Amygdala (tissue), 56 donors: ENCODE measurements at places on chromosomes 4 and X.

DNA sequence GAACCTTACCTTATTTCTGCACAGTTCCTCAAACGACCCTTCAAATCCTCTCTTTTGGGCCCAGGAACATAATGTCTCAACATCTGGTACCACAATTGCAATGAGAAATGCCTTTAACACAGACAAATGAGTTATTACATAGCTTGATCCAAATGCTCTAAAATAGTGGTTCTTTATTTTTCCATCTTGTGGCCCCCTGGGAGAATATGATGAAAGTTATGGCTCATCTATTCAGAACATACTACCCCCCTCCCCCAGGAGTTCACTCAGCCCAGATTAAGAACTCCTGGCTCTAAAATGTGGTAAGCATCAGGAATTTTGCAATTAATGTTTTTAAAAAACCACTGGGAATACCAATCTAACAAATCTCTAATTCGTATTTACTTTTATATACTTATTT is 23.9 kb upstream of the CENPU start:
- no peak for DNase-seq

GRCh38 chrX:24268786-24269185 is 45.1 kb downstream of the SUPT20HL2 start:
- no peak for DNase-seq

DNA sequence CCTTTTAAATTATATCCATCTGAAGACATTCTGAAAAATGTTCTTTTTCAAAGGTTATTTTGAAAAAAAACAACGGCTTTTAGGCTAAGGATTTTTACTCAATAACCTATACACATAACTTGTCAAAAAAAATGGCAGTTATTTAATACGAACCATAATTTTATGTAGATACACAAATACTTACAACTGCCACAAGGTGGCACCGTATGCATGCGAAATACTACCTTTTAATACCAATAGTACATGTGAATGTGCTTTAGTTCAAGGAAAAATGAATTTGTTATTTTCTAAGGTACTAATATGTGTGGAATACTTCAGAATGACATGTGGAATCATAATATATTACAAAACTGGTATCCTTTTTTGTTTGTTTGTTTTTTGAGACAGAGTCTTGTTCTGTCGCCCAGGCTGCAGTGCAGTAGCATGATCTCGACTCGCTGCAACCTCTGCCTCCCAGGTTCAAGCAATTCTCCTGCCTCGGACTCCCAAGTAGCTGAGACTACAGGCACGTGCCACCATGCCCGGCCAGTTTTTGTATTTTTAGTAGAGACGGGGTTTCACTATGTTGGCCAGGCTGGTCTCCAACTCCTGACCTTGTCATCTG is 4.6 kb upstream of the MAD2L1 start:
- DNase-seq: no peak

DNA sequence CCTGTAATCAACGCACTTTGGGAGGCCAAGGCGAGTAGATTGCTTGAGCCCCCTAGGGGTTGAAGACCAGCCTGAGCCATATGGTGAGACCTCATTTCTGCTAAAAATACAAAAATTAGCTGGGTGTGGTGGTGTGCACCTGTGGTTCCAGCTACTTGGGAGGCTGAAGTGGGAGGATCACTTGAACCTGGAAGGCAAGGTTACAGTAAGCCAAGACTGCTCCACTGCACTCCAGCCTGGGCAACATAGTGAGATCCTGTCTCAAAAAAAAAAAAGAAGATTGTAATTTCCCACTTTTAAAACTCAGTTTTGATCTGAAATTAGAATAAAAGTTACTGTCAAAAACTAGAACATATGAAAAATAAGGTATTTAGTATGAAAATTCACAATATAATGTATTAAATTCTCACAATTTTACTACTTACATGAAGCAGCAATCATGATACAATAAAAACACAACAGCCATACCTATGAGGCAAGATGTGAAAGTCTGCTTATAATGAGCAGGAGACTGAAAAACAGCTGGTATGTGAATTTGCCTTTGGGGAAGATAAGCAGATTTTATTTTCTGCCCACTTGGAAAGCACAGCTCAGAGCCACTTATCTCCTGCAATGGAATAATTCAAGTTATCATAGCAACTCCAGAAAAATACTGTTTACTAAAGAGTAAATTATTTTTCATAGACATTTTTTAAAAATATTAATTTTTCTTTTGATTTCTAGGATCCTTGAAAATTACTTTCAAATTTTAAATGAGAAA is 50.6 kb downstream of the ZGRF1 start:
- no peak for DNase-seq

- no peak for DNase-seq
Measured at GRCh38 chr4:32775049-32775448, 2054.9 kb downstream of the PCDH7 start.

GRCh38 chr4:174928174-174928573 is 10.0 kb downstream of the ADAM29 start:
- DNase-seq: no peak

DNA sequence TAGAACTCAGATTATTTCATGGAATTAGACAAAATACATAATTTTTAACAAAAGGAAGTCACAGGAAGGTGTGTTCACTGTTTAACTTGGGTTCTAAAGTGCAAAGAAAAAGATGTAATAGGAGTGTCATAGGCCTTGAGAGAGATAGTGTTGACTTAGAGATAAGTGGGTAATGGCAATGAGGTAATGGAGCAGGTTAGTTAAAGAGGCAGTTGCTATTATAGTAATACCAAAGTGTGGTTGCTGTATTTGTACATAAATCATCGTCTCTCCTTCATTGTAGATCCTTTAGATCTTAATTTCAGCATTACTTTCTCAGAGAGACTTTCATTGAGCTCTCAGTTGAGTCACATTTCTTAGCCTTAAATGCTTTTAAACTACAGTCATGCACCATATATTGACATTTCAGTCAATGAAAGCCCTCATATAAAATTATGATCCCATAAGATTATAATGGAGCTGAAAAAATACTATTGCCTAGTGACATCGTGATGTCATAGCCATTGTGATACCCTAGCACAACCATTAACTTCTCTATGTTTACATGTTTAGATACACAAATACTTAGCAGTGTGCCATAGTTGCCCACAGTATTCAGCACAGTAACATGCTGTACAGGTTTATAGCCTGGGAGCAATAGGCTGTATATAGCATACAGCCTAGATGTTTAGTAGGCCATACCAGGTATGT is 245.4 kb downstream of the ADGRL3 start:
- no peak for DNase-seq

- DNase-seq: no peak
Measured at GRCh38 chr4:136793848-136794247, 738.4 kb downstream of the PCDH18 start.

DNA sequence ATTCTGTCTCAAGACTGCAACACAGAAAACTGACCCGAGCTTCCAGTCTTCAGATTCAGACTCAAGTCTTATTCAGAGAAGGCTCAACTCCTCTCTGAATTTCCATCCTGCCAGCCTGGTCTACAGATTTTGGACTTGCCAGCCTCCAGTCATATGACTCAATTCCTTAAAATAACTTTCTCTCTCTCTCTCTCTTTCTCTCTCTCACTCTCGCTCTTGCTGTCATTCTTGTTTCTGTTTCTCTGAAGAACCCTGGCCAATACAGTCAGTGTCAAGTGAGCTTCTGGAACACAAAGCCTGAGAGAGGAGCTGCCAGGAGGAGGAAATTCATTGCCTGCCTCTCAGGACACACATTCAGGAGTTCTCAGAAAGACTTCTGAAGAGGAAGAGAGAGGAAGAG is 154.9 kb downstream of the PARM1 start:
- DNase-seq: no peak

DNA sequence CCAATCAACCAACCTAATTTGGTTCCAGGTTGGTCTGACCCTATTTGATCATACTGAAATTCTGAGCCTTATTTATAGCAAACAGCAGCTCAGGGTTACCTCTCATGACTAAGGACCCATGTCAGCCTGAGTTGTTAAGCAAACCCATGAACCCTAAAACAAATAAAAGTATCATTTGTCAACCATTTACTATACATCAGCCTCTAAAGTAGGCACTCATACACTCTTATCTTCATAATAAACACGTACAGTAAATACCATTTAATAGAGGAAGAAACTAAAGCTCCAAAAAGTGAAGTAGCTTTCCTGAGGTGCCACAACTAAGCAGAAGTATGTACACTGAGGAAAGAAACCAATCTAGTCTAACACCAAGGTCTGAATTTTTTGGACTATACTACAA is 25.2 kb downstream of the MANBA start:
- DNase-seq: no peak

- no peak for DNase-seq
Measured at GRCh38 chrX:15334561-15334960, 762 bp downstream of the PIGA start.

DNA sequence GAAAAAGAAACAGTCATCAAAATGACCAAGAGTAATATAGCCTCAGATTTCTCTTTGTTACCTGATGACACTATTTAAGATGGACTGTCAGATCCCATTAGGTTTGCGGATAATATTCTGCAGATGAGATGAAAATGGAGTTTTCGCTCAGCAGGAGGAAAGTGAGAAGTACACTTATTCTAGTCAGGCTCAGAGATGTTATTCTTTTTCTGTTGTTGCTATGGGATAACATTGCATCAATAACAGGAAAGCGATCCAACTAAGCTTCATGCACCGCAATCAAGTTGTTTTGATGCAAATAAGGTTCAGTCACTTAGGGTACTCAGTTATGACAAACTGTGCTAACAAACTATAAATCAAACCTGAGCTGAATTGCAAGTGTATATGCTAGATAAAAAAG is 415.0 kb downstream of the CCSER1 start:
- DNase-seq: no peak

DNA sequence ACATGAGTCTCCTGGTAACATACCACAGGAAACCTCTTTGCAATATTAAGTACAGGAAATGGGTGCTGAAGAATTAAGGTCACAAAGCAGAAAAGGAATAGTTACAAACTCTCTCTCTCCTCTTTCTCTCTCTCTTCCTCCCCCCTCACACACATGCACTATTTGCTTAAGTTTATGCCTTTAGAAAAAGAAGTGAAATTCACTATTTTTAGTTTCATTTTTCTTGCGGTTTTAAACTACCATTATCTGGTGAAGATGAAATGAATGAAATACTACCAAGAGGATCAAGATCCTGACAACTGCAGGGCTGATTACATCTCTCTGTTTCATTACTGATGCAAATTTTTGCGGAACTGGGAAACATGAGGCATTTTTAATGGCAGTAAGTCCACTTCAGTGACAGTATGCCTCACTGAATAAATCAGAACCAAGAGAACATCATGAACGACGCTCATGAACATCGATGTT is 64.3 kb upstream of the FTHL17 start:
- DNase-seq: no peak

DNA sequence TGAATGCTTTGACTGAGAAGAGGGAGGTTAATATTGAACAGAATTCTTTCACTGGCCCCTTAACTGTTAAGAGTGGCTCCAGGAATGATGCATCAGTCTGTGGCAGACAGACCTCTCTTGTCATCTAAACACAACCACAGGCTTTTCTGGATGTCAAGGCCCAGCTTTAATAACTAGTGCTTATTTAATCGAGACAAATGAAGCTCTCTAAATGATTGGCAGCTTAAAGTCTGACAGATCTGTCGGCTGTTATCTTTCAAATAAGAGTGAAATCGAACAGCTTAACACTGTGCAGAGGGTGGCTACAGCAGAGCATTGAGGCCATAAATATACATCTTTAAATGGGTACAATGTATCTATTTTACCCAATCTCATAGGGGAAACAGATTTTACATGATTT is 500.8 kb upstream of the PABPC4L start:
- DNase-seq: no peak

DNA sequence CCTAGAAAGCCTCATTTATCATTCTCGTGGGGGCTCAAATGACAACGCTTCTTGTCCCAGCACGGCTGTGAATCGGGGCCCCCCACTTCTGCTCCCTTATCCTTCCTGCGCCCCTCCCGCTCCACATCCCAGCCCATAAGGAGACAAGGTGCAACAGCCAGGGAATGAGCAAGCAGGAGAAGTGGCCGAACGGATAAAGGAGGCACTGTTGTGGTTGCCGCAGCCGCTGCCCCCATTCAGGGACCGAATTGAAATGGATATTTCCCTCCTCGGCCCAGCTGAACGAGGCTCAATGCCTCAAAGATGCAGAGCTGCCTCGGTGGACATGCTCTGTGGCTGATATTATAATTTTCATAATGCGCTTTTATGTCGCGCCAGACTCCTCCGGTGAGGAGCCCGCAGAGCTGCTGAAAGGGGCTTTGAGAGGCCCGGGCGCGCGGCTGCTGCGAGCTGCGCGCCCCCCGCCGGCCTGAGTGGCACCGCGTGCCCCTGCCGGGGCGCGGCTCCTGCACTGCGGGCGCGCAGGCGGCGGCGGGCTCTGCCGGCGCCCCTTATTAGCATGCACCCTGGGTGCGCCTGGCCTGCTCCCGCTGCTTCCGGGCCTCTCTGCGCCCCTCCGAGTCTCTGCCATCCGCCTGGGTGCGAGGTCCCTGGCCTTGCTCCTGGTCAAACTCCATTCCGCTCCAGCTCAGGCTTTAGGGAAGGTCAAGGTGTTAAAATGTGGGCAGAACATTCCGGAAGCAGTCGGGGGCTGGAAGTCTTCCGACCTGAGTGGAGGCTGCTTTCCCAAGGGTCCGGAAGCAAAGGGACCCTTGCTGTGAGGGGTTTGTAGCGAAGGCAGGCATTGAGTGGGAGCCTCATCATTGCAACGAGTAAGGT is 68.2 kb upstream of the TMEM33 start:
- no peak for DNase-seq

DNA sequence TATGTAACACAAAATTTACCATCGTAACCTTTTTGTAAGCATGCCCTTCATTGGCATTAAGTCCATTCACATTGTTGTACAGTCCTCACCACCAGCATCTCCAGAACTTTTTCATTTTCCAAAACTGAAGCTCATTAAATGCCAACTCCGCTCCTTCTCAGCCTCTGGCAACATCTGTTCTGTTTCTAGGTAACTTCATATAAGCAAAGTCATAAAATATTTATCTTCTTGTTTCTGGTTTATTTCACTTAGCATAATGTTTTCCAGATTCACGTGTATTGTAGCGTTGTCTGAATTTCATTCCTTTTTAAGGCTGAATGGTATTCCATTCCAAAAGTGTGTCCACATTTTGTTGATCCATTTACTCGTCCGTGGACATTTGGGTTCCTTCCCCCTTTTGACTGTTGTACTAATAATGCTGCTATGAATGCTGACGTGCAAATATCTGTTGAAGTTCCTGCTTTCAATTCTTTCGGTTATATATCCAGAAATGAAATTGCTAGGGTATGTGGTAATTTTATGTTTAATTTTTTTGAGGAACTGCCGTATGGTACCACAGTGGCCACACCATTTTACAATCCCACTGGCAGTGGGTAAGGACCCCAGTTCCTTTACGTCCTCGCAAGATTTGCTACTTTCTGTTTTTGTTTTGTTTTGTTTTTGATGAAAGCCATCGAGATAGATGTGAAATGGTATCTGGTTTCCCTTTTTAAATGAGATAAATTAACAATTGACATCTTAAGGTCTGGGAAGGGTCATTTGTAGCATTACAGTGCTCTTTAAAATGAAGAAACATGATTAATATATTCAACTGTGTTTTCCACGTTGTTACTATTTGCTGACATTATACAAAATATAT is 63.4 kb downstream of the PTTG2 start:
- no peak for DNase-seq
